ENCODE measurements at places on chromosomes 3 and 15.
A peak's percentile ranks its signal among the peaks of the same experiment; 100 is the strongest.

DNA sequence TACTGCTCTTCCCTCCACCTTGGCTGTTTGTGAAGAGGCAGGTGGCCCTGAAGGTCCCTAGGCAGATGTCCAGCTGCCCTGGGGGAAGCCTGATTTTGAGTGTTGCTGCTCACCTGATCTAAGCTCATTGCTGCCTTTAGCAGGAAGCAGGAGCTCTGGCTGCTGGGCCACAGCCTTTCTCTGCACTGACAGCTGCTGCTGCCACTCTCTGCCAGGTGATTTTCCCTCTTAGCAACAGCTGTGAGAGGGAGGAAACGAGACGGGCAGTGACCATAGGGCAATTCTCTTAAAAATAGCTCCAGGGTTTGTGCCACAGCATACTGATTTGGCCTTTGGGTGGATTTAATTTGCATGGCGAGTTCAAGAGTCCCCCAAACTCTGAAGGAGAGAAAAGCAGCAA, 415.8 kb upstream of the SEMA6D start:
- DNase-seq, result no peak

DNA sequence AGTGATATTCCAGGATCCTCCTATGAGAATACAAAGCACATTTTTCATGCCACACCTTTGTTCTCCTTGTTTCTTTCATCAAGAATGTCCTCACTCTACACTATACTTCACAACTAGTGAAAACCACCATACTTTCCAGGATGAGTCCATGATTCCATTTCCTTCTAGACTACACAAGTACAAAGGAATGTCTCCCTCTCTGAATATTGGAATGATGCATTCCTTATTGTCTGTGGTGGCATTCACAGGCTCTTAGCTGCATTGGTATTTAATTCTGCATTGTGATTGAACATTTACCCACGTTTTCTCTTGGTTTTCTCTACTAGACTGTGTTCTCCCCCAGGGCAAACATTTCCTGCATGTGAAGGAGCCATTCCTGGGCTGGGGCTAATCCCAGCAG, 217.5 kb downstream of the RAP2B start:
- DNase-seq, result no peak

DNA sequence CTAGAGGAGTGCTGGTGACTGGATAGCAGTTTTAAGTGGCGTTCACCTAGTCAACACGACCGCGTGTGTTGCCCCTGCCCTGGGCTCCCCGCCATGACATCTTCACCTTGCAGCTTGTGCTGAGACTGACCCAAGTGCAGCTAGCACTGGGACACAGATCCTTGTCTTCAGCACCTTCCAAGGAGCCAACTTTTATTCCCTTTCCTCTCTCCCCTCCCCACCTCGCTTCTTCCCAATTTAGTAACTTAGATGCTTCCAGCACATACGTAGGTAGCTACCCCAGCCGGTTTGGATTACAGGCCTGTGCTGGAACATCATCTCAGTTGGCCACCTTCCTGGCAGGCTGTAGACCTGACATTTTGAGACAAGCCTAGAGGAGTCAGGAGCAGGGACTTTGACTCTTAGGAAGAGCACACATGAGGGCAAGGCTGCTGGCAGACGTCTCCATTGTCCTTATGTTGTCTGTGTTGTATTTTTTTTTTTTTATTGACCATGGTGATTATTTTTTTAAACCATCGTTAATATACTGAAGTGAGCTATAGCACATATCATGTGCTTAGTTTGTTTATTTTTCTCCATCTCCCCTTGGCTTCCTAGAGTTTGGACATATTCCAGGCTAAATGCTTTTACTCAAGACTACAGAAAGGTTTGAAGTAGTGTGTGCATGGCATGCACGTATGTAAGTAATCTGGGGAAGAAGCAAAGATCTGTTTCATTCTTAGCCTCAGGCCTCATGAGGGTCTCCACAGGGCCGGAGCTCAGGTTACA, 61.1 kb downstream of the AAGAB start:
- DNase-seq, result no peak

DNA sequence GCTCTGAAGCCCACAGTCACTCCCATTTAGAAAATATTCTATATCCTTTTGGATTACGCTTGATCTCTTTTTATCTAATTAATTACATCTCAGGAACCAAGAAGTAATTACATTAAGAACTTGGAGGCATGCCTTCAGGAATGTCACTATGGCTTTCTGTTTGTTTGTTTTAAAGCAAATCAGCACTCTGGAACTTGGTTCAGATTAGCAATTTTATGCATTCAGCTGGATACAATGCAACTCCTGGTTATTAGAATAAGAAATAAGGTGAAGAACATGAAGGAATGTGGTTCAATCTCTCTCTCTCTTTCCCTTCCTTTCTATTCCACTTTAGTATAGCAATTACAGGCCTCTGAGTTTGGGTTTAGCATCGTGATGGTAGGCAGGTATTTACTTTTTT, 235.8 kb downstream of the FHIT start:
- DNase-seq, result no peak

DNA sequence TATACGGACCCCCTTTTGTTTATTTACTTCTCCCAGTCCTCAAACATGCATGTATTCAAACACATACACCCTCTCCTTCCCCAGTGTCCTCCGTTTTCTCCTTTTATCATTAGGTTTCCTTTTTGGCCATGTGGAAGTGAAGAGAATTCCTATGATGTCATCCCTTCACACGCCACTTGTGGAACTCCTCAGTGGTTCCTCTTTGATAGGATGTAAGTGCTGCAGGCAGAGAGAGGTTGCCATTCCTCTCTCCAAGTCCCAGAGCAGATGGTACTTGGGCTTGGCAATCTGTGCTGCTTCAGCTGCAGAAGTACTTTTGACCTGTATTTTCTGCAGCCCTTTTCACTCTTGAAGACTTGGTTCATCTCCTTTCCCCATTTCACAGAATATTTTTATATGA, 32.9 kb upstream of the CRTC3 start:
- no peak for DNase-seq

DNA sequence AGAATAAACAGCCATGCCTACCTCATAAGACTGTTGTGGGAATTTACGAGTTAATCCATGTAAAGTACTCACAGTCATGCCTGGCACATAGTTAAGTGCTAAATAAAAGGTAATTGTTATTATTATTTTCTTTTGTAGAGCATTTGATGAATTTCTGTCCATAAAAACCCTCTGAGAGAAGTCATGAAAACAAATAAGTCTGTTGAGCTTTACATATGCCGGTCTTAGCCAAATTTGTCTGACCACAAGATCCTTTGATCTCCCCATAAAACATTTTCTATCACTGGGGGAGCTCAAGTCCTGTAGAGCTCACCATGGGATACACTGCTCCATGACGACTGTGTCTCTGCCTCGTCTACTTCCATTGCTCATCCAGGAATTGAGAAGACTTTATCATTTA, 114.0 kb downstream of the MAGI1 start:
- DNase-seq, result no peak

- no peak for DNase-seq
Observed at GRCh38 chr3:37696661-37697060, 165.0 kb upstream of the CTDSPL start.

DNA sequence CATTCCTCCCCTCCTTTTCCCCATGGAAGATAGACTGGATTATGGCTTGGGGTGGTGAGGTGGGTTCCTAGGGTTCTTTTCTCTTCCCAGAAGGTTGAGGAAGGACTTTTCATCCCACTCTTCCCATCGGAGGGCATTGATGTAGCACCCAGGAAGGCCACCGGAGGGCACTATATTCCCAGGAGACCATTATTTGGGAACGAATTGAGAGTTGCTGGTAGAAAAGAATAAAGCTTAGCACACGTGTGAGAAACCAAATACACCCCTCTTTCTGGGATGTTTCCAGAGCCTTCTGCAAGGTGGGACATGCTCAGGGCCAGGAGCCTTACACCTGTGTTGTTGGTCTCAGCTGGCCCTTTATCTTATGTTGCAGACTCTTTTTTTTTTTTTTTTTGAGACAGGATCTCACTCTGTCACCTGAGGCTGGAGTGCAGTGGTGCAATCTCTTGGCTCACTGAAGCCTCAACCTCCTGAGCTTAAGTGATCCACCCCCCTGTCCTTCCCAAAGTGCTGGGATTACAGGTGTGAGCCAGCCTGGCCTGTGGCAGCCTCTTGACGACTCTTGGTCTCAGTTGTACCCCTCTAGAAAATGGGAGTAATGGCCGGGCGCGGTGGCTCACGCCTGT, 6.3 kb upstream of the CDC25A start:
- DNase-seq, result peak; percentile 82

- no peak for DNase-seq
Observed at GRCh38 chr3:15886521-15886920, 88.7 kb upstream of the ANKRD28 start.

GRCh38 chr3:183885766-183886165, 1.1 kb upstream of the PARL start:
- no peak for DNase-seq

GRCh38 chr3:53161820-53162671, 1.0 kb downstream of the PRKCD start:
- DNase-seq, result peak; percentile 90

DNA sequence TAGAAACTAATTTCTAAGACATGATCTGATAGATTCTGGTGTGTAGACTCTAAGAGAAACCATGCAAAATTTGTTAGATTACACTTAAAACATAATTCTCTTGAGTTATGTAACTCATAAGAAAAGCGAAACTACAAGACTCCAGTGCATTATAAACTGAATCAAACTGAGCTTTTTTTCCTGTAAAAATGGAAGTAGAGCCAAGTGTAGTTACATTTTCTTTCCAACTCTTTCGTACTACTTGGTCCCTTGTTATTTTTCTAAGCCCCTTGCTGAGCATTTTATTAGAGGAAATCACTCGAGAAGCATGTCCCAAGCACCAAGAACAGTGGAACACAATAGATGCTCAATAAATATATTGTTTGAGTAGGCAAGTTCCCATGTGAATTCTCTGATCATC, 130.2 kb downstream of the GADL1 start:
- no peak for DNase-seq

DNA sequence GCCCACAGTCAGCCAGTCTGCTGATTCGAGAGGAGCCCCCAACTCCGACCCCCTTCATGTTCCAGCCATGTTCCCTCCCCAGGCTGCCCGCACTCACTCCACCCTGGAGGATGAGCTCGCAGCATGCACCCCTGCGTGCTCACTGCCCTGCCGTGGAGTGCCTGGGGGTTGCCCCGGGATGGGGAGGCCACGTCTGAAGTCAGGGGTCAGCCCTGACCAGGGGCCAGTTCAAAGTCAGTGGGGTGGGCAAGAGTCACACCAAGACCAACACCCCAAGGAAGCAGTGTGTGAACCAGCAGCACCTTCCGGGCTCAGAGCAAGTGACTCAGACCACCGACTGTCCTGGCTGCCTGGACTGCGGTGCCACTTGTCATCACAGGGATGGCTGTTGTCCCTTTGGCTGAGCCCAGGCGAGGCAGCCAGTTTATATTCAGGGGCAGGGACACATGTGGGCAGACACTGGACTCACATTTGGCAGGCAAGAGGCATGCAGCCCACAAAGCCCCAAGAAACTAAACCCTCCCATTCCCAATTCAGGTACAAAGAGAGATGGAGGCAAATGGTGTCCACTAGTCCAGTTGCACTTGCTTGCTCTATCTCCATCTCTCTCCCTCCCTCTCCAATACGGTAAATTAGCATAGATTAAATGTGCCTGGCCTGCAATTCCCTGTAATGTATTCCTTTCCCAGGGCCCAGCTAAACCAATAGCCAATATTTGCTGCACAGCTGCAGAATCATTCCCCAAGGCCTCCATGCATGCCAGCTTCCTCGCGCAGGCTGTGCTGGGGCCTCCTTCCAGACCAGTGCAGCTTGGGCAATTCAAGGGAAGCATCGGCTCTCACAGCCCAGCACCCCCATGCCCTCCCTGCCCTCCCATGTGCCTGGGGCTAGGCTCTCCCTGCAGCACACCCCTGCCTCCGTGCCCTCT, 135.7 kb upstream of the IQSEC1 start:
- no peak for DNase-seq

DNA sequence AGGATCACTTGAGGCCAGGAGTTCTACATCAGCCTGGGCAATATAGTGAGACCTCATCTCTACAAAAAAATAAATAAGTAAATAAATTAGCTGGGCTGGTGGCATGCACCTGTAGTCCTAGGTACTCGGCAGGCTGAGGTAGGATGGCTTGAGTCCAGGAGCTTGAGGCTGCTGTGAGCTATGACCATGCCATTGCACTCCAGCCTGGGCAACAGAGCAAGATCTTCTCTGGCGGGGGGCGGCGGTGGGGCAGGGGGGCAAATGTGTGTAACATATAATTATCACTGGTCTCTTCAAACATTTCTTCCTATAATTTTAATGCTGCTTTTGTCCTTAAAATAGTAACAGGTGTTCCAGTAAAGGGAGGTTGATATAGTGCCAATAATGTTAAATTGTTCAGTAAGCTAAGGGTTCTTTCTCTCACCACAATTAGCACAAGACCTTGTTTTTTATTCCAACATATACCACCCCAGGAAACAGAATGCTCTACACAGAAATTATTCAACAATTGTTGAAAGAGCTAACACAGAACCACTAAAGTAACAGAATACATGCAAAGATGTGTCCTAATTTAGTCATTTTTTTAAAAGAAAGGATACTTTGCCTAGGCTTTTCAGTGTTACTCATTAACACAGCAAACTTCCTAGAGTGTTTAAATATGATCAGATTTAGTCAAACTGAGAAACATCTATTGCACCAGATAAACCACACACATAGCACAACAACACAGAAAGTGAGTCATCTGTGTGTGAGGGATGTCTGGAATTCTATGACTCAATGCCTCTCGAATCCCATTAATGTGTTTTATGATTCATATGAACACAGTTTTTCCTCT, 29.1 kb downstream of the ANKRD28 start:
- peak; percentile 41 for DNase-seq

DNA sequence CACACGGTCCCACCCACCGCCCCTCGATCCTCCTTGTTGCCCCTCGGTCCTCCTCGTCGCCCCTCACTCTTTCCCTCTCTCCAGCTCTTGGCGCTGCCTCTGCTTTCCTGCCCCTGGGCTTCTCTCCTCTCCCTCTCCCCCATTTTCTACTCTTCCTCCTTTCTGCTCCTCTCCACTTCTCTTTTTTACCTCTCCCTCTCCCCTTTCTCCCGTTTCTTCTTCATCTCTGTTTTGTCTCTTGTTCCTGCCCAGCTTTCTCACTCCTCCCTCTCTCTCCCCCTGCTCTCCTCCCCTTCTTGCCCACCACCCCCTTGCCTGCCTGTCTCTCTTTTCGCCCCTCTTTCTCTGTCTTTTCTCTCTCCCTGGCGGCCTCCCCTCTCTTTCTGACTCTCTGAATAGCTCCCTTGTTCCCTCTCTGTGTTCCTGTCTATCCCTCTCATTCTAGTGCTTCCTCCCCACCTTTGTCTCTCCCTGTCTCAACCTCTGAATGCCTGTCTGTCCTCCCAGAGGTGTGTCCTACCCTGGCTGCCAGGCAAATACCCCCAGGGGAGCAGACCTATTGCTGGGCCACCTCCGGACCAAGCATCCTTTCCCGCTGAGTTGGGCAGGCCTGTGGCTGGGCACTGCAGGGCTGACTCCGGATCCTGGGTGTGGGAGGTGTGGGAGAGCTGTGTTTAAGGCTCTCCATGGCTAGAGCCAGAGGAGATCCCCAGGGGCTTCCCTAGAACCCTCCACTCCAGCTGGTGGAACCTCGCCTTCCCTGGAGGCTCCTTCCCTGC, 41.0 kb downstream of the EPHB3 start:
- peak; percentile 68 for DNase-seq

GRCh38 chr3:46912986-46913385, 35.5 kb downstream of the PTH1R start:
- DNase-seq, result no peak
